Substantia nigra (tissue), 51 donors: ENCODE measurements at places on chromosomes 5 and 9.
A peak's percentile ranks its signal among the peaks of the same experiment; 100 is the strongest.

DNA sequence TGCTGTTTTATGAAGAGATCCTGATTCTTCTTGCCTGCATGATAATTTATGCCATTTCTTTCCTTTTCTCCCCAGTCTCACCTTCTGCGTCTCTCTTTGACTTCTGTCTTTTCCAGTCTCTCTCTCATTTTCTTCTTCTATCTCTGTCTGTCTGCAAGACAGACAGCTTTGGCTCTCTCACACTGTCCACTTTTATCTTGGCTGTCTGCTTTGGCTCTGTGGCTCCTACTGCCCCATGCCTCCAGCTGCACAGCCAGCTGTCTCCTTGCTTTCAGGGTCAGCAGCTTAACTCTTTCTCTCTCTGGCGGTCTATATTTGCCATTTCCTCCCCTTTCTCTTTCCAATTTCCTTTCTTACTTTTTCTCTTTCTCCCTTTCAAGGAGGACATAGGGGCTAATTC, 971.1 kb upstream of the COX7C start:
- no peak for DNase-seq

GRCh38 chr5:133256276-133256675, 204.5 kb downstream of the HSPA4 start:
- DNase-seq = no peak

DNA sequence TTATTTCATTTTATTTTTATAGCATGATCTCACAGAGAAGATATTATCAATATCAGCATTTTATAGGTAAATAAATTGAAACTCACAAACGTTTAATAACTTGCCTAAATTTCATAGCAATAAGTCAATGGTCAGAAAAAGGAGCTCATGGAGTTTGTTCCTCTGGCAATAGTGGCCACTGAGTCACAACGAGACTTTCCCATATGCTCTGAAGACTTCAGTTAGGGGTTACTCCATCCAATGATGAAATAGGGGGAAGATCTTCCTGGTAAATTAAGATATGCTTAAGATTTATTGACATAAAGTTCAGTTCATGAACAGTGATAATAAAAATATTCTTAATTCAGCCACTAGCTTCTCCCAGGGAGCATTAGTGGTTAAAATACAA, 43.5 kb upstream of the HTR4 start:
- DNase-seq = no peak

- peak; percentile 1 for DNase-seq
Measured at GRCh38 chr5:152349683-152350526, 55.2 kb downstream of the NMUR2 start.

DNA sequence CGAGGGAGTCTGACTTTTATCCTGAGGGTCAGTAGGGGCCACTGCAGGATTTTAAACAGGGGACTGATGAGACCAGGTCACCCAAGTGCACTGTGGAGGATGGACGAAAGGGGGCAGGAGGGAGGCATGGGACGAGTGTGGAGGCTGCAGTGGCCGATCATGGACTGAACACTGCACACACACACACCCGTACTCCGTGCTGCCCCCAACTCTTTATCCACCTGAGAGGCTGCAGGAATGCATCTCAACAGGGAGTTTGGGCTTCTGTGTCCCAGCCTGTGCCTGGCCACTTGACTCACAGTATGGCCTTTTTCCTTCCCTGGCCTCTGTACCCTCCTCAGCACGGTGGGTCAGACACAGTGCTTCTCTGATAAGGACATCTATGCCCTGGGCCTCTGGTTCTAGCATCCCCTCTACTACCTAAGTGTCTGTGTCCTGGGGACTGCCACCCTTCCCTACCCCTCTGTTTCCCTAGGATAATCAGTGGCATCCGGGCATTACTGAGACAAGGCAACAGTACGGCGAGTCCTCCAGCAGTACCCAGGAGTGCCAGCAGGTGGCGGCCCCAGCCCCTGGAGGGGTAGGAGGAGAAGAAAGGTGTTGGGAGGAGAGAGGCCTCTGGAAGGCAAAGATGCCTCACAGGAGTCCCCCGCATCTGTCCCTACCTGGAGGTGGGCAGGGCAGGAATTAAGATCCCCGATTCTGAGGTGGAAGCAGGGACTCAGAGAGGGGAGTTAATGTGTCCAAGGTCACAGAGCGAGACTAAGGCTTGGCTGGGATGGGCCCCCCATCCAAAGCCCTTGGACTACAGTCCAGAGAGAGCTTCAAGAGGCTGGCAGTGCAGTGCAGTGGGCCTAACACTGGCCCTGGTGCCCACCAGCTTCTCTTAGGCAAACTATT, 5.1 kb upstream of the CDX1 start:
- DNase-seq = peak; percentile 50

GRCh38 chr5:33032271-33033070, 321.4 kb downstream of the NPR3 start:
- no peak for DNase-seq

- DNase-seq = no peak
Measured at GRCh38 chr9:129351642-129352145, 173.6 kb upstream of the IER5L start.

- no peak for DNase-seq
Measured at GRCh38 chr5:147349241-147349640, 114.4 kb downstream of the STK32A start.

- DNase-seq = no peak
Measured at GRCh38 chr5:33794550-33795181, 97.1 kb downstream of the ADAMTS12 start.

GRCh38 chr9:108973895-108974294, 39.4 kb downstream of the CTNNAL1 start:
- no peak for DNase-seq

DNA sequence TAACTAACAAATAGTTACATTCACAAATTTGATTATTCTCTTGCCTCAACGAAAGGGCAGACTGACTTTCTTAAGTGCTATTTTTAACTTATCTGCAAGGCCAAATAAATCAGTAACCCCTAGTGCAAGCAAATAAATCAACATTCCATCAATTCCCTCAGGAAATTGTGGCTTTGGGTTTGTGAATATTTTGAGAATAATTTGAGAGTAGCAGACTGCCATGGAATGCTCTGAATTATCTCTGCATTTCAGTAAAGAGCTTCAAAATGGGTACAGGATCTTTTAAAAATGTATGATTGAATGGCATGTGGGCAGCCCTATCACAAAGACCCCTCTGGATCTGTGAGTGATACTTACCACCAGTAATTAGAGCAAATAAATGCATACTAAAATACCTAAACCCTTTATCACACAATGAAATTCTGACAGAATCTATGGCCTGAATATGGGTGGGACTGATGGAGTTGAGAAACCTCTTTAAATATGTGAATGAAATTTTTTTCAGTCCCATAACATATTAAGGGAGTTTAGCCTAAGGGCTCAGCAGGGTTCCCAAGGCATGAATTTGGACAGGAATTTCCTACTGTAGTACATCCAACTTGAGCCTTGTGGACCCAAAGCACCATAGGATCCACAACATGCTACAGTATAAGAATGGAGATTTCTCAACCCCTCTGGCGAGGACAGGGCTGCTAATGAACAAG, 92.5 kb upstream of the ITGA2 start:
- no peak for DNase-seq
